Left cardiac atrium (tissue), 4 donors: ENCODE measurements at places on chromosomes 4 and X. TPM values are rescaled to one million over a fixed set of nuclear protein-coding genes. Genes with fewer than 3 reads are reported as not detected.
A peak's percentile ranks its signal among the peaks of the same experiment; 100 is the strongest.

DNA sequence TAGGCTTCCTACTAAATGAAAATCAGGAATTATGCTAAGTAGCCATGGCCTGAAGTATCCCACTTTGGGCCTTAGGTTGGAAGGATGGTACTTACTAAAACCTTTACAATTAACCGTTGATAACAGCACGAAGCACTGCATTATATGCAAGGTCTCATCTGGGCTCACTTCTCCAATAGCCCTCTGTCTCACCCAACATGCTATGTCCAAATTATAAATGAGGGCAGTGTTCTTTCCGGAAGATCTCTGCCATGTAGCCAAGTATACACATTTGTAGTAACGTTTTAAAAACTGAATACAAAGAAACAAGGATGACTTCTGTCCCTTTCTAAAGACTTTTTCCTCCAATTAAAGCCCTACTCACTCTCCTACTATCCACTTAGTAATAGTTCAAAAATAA, 51.6 kb downstream of the SCFD2 start:
- no peak for DNase-seq

GRCh38 chr4:3791910-3792542, 25.8 kb downstream of the ADRA2C start:
- peak; percentile 36 for DNase-seq

DNA sequence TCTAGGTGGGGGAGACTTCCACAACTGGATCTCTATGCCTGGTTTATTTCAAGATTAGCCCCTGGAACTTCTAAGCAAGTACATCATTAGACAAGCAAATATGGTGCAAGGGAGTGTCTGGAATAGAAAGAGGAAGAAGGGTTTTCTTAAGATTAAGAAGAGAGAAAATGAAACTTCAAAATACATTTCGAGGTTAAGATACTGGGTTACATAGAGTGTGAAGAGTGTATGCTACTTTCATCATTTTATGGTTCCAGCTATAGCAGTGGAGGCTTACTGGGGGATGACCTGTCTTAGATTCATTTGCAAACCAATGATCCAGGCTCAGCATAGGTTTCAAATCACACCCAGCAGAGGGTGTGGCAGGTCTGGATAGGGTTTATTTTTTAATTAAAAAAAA, 144.4 kb upstream of the GATB start:
- DNase-seq, result no peak

DNA sequence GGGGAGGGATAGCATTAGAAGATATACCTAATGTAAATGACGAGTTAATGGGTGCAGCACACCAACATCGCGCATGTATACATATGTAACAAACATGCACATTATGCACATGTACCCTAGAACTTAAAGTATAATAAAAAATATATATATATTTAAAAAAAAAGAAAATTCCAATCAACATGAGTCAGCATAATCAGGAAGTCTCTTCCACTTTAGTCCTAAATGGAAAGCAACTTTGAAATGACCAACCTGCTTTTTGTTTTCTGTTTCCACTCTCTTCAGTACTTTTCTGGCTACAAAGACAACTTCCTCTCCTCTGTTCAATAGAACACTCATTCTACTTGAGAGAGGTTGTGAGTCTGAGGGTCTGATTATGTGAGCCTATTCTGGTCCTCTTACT, 13.5 kb upstream of the MAGEA8 start:
- no peak for DNase-seq

- DNase-seq, result no peak
Measured at GRCh38 chr4:23333946-23334878, 555.6 kb downstream of the PPARGC1A start.

DNA sequence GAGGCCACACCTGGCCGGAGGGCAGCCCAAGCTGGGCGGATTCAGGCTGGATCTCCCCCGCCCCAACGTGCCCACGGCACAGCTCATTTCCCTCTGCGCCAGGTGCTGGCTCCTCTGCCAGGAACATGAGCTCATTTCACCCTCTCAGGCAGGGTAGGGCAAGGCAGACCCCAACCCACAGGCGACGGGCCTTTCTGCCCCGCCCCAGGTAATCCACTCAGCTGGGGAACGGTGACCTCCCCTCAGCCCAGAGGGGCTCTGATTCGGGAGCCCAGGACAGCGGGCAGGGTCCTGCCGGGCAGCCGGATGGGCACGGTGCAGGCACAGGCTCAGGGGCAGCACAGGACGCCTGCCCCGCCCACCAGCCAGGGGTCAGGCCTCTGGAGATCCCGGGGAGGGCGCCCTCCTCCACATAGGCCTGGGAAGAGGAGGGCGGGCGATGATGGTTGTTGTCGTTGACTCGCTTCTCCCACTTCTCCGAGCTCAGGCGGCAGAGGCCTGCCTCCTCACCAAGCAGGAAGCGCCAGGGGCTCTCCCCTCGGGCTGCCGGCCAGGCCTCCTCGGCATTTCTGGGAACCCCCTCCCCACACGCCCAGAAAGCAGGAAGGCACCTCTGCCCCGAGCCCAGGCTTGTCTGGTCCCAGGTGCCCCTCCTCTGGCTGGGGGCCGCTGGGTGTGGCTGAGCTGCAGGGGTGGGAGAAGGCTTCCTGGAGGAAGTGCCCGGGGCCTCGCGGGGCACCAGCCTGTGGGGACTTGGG, 31.1 kb downstream of the TACC3 start:
- peak; percentile 51 for DNase-seq

GRCh38 chr4:181959121-181959520, 284.1 kb upstream of the TENM3 start:
- no peak for DNase-seq

- DNase-seq, result no peak
Measured at GRCh38 chrX:150504397-150505182, 63.8 kb upstream of the MTM1 start.

The TMEM144 gene
- total RNA-seq, result 11.1 TPM

The OPHN1 gene
- total RNA-seq, result 5.7 TPM

The NWD2 gene
- 1.1 TPM for total RNA-seq

The ODAPH gene
- not detected for total RNA-seq
